ENCODE measurements at places on chromosomes 1 and 21.

GRCh38 chr1:118122234-118123004, 62.6 kb downstream of the SPAG17 start:
- no peak for DNase-seq

DNA sequence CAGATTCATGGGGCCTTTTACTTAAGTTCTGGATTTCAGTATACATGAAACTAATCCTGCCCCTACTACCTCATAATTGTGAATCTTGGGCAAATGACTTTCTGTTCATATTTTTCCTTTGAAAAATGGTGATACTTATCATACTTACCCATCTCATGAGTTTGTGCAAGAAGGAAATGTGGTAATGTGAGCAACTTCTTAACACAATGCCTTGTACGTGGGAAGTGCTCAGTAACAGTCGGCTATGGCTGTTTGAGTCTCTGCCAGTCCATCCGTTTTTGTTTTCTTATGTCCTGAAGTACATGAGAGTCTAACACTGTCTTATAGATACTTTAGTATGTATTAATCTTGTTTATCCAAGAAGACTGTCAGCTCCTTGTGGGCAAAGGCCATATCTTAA, 86.5 kb downstream of the PATJ start:
- no peak for DNase-seq

GRCh38 chr1:106055855-106056254, 1000.6 kb upstream of the PRMT6 start:
- no peak for DNase-seq

- no peak for DNase-seq
These were observed 19.6 kb upstream of the NADK start for GRCh38 chr1:1797731-1798341.

DNA sequence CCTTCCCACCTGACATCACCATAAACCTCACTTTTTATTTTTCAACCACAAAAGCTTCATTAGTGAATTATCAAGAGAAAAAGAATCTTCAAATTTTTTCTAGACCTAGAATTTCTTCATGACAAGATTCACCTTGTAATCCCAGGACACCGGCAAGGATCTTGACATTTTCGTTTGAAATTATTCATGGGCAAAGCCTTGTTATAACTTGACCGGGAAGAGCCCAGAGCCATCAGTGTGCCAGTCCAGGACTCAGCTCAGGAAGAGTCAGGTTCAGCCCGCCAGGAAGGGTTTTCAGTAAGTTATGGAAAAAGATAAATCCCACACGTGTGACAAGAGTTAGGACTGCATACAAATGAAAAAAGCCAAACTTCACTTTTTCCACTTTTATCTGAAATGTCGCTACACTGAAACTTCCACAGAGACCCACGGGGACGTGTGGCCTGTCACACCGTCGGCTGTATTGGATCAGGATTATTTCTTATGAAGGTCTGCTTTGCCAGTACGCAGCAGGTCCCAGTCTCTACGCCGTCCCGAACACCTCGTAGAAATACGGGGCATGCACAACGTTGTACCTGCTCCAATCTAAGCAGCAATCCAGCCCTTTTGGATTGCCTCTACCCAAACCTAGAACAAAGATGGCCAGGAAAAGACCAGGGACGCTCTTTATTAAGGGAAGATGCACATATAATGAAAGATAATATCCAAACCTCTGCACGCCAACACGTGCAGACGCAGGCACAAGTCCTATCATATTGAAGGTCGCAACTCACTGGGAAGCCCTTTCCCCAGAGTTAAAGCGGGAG, 916 bp downstream of the F3 start:
- DNase-seq: no peak

- DNase-seq: no peak
These were observed 18.7 kb downstream of the COL6A1 start for GRCh38 chr21:46000182-46000730.

DNA sequence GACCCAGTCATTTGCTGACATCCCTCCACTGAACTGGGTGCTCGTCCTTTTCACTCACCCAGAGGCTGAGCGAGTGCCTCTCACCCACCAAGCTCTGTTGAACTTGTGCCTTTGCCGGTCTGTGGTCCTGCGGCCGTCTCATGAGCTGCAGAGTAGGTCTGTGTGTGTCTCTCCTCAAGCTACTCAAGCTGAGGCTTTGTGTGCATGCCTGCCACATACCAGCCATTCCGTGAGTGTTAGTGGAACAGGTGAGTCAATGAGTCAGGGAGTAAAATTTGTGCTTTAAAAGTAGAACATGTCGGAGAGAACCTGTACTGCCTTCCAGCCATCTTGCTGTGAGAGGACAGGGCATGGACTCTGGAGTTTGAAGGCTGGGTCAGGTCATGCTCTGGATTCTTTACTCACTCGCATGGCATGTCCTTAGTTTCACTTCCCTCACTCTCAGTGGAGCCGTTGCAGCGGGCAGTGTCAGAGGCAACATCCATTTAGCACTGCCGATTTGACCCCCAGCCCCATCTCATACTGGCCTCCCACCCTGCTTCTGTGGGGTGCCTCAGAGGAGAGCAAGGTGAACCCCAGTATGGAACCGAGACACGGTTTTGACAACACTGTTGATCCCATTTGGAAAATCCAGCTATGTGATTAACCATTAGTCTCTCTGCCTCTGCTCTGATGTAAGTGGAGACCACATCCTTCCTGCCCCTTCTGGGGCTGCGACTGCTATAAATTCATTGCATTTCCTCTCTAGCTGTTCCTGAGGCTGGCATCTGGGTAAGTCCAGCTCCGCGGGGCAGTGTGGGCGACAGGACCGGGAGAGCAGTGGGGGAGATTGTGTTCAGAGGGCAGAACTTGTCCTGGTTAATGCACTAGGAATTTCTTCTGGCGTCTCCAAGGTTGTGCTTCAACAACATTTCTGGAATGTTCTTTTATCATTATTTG, at the start of gene NLRP3:
NLRP3 (plus strand) TSS at position 751 of the 939 bp plus-strand sequence. CDS start 2,628 bp downstream, outside the sequence.
- DNase-seq: no peak

DNA sequence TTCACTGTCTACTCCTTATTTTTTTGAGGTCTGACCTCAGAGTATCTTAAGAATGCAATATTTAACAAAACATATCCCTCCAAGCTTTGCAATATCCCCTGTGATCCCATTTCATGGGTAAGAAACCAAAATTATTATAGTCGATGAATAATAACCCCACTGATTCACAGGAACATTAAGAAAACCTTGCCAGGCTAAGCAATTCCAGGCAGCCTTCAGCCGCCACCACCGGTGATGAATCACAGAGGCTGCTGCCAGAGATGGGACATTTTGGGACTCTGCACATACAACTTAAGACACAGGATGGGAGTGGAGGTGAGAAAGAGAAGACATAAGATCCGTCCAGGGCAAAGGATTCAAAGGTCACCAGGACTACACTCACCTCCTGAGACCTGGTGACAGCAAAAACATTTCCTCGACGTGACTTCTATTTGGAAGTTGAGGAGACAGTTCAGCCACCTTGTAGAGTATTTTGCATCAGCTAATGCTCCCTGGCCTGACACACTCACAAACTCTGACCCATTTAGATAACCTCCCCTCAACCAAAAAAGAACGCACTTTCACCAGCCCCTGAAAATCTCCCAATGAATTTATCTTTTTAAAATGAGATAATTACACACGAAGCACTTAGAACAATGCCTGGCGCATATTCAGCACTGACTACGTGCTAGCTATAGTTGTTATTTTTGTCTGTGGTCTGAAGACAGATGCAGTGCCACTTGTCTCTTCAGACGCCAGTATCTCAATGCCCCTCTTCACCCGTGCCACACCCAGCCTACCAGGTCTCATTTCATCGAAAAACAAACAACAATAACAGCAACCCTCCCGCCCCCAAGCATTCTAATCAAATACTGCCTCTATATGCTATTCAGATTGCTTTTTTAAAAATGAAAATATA, 17.8 kb upstream of the OVAAL start:
- no peak for DNase-seq
